CD8-positive, alpha-beta memory T cell (primary cell): ENCODE measurements at places on chromosomes 2 and 18. TPM values are rescaled to one million over a fixed set of nuclear protein-coding genes. Genes with fewer than 3 reads are reported as not detected.

MROH2A gene
- not detected for total RNA-seq

PTH2R gene
- not detected for total RNA-seq

- H3K36me3 ChIP-seq: no peaks in the 10 kb centered on the region
- H3K27ac ChIP-seq: no peak overlapping the region
- H3K4me1 ChIP-seq: no peaks in the 10 kb centered on the region
- H3K27me3 ChIP-seq: no peaks in the 10 kb centered on the region
- H3K4me3 ChIP-seq: no peak overlapping the region
These were observed 150.4 kb downstream of the ZFP36L2 start for GRCh38 chr2:43075811-43076585.

KCNE4 gene
- total RNA-seq: not detected

- DNase-seq: no peak
- no peak overlapping the region for H3K27ac ChIP-seq
- no peaks in the 10 kb centered on the region for H3K27me3 ChIP-seq
- no peaks in the 10 kb centered on the region for H3K4me1 ChIP-seq
These were observed 181.8 kb downstream of the SNTG2 start for GRCh38 chr2:1132328-1132969.

TEKT4 gene
- total RNA-seq: not detected

REG3A gene
- total RNA-seq: not detected

GRCh38 chr2:109174214-109174613 lies 45.2 kb downstream of the SH3RF3 start:
- H3K4me1 ChIP-seq: peaks cover 13% of the 10 kb centered on the region
- H3K36me3 ChIP-seq: no peaks in the 10 kb centered on the region
- H3K27me3 ChIP-seq: no peaks in the 10 kb centered on the region
- H3K27ac ChIP-seq: no peak overlapping the region
- H3K4me3 ChIP-seq: no peak overlapping the region

- no peaks in the 10 kb centered on the region for H3K36me3 ChIP-seq
- no peaks in the 10 kb centered on the region for H3K27me3 ChIP-seq
- peak overlapping the region; percentile 92 for H3K27ac ChIP-seq
These were observed 1.8 kb downstream of the GLS start for GRCh38 chr2:190882411-190882766.
